ENCODE measurements at places on chromosomes 6 and 20. TPM values are rescaled to one million over a fixed set of nuclear protein-coding genes. Genes with fewer than 3 reads are reported as not detected.

DNA sequence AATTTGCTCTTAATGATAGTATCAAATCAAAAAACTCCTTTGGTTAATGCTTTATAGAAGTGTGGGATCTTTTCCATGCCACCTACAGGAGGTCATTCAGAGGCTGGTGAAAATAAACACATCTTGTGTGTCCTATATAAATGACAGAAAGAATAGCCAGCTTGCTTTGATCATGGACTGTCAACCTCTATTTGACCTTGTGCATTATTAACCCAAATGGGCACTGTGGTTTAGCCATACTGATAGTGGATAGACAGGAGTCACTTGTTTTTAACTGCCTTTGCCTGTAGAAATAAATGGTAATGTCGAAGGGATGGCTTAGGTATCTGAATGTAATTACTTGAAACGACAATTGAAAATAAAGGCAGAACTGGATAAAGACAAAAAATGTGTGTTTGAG lies 123.8 kb downstream of the CDKAL1 start:
- H3K36me3 ChIP-seq = peaks cover 34% of the 10 kb centered on the region
- no peak for DNase-seq
- no peak overlapping the region for H3K4me3 ChIP-seq
- no peaks in the 10 kb centered on the region for H3K27me3 ChIP-seq
- H3K27ac ChIP-seq = no peak overlapping the region
- H3K4me1 ChIP-seq = peaks cover 14% of the 10 kb centered on the region

GRCh38 chr20:13412806-13413445 lies 191.9 kb downstream of the ISM1 start:
- H3K4me1 ChIP-seq = no peaks in the 10 kb centered on the region
- no peak for DNase-seq
- no peaks in the 10 kb centered on the region for H3K27me3 ChIP-seq
- peaks cover 20% of the 10 kb centered on the region for H3K36me3 ChIP-seq

The EBF4 gene
- total RNA-seq = 0.66 TPM

DNA sequence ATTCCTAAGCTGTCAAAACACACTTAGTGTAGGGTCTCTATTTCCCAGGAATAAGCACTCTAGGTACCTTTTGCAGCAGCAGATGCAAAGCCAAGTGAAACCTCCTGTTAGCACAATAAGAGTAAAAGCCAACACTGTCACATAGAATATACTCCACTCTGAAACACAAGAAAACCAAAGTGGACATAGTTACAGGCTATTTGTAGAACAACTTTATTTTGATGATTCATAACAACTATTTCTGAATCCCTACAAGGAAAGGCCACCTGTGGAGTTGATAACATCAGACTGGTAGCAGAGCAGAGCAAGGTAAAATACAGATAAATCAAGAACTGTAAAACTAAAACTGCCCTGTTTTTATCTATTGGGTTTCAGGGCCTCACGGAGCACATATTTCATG lies 59.7 kb downstream of the ALDH5A1 start:
- H3K27ac ChIP-seq = no peak overlapping the region
- H3K4me3 ChIP-seq = no peak overlapping the region
- no peaks in the 10 kb centered on the region for H3K27me3 ChIP-seq

DNA sequence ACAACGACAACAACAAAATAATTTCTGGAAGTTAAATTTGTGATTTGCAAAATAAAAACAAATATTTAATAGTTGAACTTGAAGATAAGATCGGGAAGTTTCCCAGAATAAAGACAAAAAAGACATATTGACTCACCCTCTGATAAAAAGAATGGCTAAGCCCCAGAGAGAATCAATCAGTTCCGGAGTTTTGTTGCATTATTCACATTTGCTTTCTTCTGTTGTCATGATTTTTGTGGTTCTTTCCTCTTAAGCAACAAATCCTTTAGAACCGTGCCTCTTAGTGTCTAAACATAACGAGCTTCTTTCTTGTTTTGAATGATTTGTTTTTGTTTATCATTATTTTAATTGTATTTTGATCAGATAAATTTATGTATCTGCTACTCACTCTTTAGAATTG lies 337.7 kb upstream of the PRND start:
- H3K4me1 ChIP-seq = no peaks in the 10 kb centered on the region
- peaks cover 36% of the 10 kb centered on the region for H3K27me3 ChIP-seq
- H3K4me3 ChIP-seq = no peak overlapping the region
- H3K36me3 ChIP-seq = no peaks in the 10 kb centered on the region
- DNase-seq = no peak

The PRL gene
- not detected for total RNA-seq

DNA sequence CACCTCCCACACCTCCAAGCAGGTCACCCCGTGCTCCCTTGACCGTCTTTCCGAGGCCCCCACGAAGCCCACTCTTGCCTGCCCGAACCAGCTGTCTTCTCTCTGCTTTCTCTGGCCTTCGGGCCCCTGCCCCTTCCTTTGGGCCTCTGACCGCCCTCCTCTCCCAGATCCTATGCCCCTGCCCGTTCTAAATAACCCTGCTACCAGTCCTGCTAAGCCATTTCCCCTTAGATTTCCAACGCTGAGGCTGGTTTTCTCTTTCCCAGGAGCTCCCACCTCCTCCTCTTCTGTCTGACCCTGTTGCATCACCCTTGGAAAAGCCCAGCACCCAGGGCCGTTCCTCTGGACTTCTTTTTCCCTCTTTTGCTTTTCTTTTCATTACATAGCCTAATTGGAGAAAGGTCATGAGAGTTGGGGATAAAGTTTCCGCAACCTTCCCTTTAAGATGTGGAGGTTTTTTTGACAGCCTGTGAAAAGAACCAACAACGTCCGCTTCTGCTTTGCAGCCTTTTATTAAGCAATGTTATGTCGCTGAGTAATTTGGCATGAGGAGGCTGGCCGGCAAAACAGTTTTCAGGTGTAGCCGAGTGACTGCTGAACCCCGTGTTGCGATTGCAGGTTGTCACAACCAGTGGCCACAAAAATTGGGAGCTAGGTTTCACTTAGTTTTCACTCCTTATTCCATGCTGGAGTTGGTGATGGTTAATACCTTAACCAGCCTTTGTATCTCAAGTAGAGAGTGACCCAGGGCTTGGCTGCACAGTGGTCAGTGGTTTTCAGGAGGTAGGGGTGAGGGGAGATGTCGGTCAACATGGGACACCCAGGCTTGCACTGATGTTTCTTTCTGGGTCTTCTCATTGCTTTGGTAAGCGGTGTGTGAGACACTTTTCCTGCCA lies 970 bp downstream of the BLTP3A start:
- H3K27me3 ChIP-seq = no peaks in the 10 kb centered on the region
- peak overlapping the region; percentile 88 for H3K27ac ChIP-seq
- H3K4me3 ChIP-seq = peak overlapping the region; percentile 93
- H3K4me1 ChIP-seq = peaks cover 22% of the 10 kb centered on the region

- H3K4me1 ChIP-seq = peaks cover 70% of the 10 kb centered on the region
- no peaks in the 10 kb centered on the region for H3K27me3 ChIP-seq
- H3K4me3 ChIP-seq = peak overlapping the region; percentile 81
Observed at GRCh38 chr6:35302604-35303241, 5.1 kb downstream of the DEF6 start.

The FAM217A gene
- total RNA-seq = not detected

- no peaks in the 10 kb centered on the region for H3K4me1 ChIP-seq
- no peak overlapping the region for H3K4me3 ChIP-seq
- H3K36me3 ChIP-seq = no peaks in the 10 kb centered on the region
- no peak overlapping the region for H3K27ac ChIP-seq
- H3K27me3 ChIP-seq = no peaks in the 10 kb centered on the region
Observed at GRCh38 chr20:61753316-61753942, 312.3 kb downstream of the TAF4 start.

- H3K27me3 ChIP-seq = peaks cover 94% of the 10 kb centered on the region
- DNase-seq = no peak
- no peaks in the 10 kb centered on the region for H3K36me3 ChIP-seq
- peaks cover 15% of the 10 kb centered on the region for H3K4me1 ChIP-seq
- H3K27ac ChIP-seq = no peak overlapping the region
- H3K4me3 ChIP-seq = no peak overlapping the region
Observed at GRCh38 chr6:149925253-149925973, 2.5 kb upstream of the RAET1G start.

The RNASET2 gene
- total RNA-seq = 35.8 TPM

The ULBP2 gene
- total RNA-seq = 0.62 TPM

DNA sequence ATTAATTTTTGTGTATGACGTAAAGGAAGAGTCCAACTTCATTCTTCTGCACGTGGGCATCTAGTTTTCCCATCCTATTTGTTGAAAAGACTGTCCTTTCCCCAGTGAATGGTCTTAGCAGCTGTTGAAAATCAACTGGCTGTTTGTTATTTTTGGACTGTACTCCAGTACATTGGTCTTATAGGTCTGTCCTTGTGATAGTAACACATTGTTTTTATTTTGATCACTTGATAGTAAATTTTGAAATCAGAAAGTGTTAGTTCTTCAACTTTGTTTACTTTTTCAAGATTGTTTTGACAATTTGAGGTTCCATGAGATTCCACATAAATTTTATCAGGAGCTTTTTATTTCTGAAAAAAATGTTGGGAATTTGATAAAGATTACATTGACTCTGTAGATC lies 280.2 kb upstream of the FOXQ1 start:
- H3K36me3 ChIP-seq = no peaks in the 10 kb centered on the region
- H3K4me1 ChIP-seq = no peaks in the 10 kb centered on the region
- DNase-seq = no peak
- H3K4me3 ChIP-seq = no peak overlapping the region
- no peak overlapping the region for H3K27ac ChIP-seq

The C6orf163 gene
- 1.5 TPM for total RNA-seq

DNA sequence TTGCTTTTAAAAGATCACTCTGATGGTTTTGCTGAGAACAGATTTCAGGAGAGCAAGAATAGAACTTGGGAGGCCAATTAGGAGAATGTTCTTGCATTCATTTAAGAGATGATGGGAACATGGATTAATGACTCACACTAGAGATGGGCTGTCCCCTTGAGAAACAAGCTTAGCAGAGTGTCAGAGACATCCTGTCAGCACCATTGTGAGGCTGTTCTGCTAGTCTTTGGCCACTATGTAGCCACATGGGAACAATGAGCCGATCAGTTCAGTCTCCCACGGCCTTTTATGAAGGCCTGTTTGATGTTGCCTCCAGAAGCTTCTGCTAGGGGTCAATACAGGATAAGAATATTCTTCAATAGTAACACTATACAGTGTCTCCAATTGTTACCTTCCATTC lies 113.0 kb upstream of the EYA4 start:
- H3K4me3 ChIP-seq = no peak overlapping the region
- H3K27me3 ChIP-seq = no peaks in the 10 kb centered on the region
- no peak for DNase-seq
- no peak overlapping the region for H3K27ac ChIP-seq
- H3K4me1 ChIP-seq = no peaks in the 10 kb centered on the region

DNA sequence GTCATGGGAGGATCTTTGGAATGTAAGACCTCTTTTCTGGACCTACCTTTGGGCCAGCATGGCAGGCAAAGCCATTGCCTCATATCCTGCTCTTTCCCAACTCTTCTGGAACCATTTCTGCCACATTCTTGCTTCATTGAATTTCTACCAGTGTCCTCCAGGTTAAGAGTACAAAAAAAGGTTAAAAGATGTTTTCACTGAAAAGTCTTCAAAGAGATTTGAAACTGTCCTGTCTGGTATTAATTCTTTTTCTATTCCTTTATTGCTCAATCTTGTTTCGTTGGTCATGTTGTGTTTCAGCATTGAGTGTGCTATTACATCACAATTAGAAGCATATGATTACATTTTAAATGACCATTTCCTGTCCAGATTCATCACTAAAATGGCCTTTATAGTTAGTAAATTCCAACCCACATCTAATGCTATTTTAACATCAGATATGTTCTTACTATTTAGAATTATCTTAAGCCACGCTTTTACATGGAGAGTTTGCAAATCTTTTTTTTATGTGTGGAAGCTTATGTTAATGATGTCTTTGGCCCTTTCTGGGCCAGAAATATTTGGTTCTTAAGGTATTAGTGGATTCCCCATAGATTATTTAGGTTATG lies 450.9 kb downstream of the GJA1 start:
- H3K4me1 ChIP-seq = no peaks in the 10 kb centered on the region
- H3K27me3 ChIP-seq = no peaks in the 10 kb centered on the region
- no peaks in the 10 kb centered on the region for H3K36me3 ChIP-seq
- no peak overlapping the region for H3K27ac ChIP-seq

GRCh38 chr6:42210551-42210950 lies 7.1 kb downstream of the MRPS10 start:
- no peak overlapping the region for H3K4me3 ChIP-seq
- no peak overlapping the region for H3K27ac ChIP-seq
- H3K36me3 ChIP-seq = peaks cover 11% of the 10 kb centered on the region
- H3K27me3 ChIP-seq = no peaks in the 10 kb centered on the region
- no peak for DNase-seq

The ARG1 gene
- not detected for total RNA-seq
